Epithelial cell of esophagus (primary cell): ENCODE measurements at places on chromosomes 5 and 9.

DNA sequence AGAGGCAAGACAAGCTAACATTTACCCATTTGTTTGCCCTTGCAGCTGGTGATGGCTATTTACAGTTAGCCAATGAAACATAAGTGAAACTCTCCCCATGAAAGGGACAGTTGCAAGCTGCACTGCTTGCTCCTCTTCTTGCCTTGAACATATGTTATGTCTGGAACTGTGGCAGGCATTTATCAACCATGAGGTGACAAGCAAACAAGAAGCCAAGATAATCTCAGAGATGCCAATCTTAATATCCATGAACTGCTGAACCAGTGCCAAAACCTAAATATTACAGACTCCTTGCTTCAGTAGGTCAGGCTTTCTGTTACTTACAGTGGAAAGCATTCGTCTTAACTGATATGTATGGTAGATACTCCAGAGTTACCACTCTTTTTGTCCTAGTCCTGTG is 133.4 kb downstream of the ACTBL2 start:
- DNase-seq: no peak

- no peak for DNase-seq
Measured at GRCh38 chr5:144101616-144102015, 68.8 kb downstream of the YIPF5 start.

DNA sequence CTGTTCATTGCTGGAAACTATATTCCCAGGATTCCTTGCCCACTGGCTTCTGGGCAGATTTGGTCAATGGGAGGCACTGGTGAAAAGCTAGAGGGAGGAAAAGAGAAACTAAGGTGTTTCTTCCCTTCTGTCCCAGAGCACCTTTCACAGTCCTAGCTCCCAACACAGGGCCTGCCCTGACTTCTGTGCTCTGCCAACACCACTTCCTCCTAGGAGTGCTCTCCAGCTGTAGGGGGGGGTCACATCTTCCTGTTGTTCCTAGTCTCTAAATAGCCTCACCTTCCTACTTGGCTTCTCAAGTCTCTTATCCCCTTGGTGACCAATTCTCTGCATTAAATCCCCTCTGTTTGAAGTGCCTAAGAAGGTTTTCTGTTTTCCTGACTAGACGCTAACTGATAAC is 115.4 kb downstream of the ADRB2 start:
- DNase-seq: no peak

DNA sequence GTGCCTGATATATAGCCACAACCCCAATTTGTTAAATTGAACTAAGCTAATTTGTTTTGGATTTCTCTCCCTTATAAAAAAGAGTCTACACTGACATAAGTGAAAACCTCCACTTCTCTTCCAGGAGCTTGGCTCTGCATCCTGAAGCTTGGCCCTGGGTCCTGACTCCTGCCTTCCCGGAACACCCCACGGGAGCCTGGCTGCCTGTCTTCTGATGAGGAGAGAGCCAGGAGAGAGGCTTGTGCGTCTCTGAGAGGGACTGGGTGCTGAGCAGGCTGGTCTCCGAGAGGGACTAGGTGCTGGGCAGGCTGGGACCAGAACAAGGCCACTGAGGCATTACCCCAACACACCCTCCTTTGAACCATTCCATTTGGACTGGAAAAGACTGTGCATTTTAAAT is 6.5 kb upstream of the PTGES start:
- DNase-seq: no peak

- peak; percentile 53 for DNase-seq
Measured at GRCh38 chr9:656926-657568, 184.4 kb upstream of the DMRT1 start.

- no peak for DNase-seq
Measured at GRCh38 chr9:20848490-20848889, 164.4 kb downstream of the FOCAD start.

GRCh38 chr5:16844952-16845351 is 91.1 kb downstream of the MYO10 start:
- DNase-seq: peak; percentile 24

DNA sequence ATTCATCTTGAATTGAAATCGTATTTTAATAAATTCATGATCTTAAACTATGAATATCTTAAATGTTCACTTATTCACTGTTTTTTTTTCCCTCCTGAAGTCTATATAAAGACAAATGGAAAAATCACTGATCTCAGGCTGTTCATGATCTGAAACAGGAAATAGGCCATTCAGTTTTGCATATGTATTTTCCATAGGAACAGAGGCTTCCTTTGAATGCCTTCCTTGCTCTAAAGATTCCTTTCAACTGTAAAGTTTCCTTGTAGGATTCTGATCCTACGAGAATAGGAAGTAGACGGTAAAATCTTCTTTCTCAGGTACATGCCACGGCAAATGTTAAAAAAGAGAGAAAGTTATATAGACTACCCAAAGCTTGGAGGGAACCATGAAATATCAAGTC is 194.4 kb upstream of the PPP1R2B start:
- no peak for DNase-seq

DNA sequence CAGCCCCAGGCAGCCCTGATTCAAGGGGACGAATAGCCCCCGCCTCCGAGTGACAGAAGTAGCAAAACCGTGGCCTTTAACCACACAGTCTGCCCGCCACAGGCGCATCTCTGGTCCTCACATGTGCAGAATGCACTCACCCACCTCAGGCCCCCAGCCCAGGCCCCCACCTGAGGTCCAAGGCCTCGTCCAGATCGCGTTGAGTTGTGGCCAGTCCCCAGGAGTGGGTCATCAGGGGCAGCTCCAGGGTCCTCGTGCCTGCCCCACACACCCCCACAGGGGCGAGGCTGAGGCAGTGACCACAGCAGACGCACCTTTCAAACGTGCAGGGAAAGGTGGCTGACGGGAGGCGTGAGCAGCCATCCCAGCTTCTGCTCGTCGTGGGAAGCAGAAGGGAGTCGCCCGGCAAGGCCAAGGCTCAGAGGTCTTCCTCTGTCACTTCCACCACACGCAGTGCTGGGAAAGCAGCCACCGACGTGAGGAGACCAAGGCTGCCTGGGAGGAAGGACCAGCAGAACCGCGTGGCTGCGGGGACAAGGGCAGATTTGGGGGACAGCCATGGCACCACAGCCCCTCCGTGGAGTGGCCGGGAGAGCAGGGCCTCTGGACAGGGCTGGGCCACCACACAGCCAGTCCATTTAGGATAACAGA is 77.8 kb upstream of the OTULINL start:
- no peak for DNase-seq

DNA sequence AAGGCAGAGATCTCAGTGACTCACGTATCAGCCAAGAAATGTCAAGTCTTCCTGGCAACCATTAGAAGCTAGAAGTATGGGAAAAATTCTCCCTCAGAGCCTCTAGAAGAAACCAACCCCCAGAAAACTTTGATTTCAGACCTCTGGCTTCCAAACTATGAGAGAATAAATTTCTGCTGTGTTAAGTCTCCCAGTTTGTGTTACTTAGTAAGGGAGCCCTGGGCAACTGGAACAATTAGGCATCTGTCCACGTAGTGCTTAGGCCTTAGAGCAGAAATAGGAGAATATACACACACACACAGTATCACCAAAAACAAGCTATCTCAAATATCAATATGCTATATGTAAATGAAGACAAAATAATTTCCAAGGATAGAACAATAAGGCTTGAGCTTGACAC is 894.8 kb upstream of the CDH10 start:
- DNase-seq: no peak

DNA sequence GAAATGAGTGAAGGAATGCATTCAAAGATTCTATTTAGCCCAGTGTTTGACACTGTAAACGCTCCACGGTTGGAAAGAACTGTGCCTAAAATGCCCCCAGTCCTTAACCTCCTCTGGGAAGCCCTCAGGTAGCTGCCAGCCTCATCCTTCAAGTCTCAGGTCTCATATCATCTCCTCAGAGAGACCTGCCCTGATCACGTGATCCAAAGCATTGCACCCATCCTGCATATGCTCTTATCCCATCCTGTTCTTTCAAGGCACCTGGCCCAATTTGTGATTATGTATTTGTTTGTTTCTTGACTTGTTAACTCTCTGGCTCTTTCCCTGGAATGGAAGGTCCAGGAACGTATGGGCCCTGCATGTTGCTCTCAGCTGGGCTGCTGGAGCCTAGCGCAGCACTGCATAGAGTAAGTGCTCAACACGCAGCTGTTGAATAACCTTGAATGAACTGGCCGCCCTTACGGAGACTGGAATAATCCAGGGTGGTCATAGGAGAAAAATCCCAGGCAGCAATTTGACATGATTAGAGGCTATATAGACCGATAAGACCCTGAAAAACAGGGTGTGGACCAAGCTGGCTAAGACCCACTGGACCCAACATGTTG is 8.7 kb downstream of the C1QTNF2 start:
- no peak for DNase-seq

DNA sequence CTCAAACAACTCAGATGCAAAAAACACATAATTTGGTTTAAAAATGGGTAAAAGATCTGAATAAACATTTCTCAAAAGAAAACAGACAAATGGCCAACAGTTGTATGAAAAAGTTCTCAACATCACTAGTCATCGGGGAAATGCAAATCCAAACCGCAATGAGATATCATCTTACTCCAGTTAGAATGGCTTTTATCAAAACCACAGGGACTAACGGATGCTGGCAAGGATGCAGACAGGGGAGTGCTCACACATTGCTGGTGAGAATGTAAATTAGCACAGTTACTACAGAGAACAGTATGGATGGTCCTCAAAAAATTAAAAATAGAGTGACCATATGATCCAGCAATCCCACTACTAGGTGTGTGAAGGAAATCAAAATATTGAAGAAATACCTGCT is 589.1 kb upstream of the ADAMTS16 start:
- no peak for DNase-seq

DNA sequence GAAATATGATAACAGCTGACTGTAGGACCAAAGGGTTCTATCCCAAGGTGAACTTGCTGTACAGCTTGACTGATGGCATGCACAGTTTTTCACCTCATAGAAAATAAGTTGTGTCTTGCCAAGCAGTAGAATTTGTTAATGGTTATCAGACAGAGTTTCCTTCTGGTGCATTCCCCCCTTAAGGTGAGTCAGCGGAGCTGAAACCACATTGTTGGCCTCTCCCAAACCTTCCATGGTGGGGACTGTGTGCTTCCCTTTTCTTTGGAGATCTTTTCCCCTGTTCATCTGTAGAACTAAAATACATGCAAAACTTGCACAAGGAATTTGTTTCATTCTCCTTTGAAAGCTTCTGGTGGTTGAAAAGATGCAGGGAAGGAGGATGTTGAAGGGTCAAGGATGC is 179.8 kb downstream of the FGF1 start:
- DNase-seq: peak; percentile 50

DNA sequence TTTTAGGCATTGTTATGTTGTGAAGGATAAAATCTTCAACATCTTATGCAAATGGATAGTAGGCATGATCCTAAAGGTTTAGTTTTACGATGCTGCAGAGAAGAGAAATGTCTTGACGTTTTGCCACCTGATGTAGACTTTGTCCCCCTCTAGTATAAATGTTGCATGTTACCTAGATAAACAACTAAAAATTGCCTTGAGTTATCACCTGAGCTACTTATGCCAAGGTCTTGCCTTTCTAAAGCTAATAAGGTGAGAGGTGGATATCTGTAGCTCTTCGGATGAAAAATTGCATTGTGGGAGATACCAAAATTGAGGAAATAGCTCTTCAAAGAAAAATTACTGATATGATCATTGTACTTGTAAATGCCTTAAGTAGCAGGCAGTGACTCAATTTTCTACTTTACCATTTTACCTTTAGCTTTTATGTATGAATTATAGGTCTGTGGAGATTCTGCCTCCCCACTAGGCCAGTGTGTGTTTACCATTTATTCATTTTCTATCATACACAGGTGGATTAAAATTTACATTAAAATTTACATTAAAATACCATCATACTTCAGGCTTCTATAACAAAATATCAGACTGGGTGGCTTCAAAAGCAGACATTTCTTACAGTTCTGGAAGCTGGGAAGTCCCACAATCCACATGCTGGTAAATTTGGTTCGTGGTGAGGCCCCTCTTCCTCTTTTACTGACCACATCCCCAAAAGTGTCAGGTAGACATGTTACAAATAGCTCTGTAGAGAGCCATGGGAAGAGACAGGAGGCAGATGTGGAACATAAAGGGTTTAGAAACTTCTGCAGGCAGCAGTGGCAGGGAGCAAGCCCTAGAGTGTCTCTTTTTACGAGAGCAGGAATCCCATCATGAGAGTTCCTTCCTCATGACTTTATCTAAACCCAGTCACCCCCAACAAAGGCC is 100.7 kb upstream of the ERBIN start:
- DNase-seq: no peak

GRCh38 chr9:36461323-36461722 is 61.3 kb upstream of the RNF38 start:
- no peak for DNase-seq

DNA sequence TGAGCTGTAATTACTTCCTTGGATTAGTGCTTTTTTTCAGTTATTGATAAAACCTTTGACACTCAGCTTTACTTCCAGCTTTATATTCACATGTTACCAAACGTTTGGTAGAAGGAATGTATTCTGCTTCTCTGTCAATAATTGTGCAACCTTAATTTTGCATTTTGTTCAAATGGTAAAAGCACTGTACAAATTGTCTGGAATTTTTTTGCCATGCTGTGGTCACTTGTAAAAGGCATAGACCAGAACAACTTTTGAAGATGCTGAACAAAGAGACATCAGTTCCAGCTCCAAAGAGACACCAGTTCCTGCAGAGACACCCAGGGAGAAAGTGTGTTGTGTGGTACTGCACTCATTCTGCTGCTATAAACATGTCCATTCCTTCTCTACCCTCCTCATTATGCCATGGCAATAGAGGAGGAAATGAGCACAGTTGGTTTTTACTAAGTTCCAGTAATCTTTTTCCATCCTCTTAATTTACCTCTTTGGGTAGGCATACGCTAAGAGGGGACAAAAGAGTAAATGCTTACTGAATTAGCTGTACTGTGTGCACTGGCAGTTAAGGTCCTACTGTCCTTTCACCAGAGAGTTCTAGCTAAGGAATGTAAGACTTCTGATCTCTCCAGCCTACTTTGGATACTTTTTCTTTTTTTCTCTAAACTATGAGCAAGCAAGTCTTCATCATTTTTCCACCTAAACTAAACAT is 387.4 kb downstream of the FGF10 start:
- DNase-seq: no peak

DNA sequence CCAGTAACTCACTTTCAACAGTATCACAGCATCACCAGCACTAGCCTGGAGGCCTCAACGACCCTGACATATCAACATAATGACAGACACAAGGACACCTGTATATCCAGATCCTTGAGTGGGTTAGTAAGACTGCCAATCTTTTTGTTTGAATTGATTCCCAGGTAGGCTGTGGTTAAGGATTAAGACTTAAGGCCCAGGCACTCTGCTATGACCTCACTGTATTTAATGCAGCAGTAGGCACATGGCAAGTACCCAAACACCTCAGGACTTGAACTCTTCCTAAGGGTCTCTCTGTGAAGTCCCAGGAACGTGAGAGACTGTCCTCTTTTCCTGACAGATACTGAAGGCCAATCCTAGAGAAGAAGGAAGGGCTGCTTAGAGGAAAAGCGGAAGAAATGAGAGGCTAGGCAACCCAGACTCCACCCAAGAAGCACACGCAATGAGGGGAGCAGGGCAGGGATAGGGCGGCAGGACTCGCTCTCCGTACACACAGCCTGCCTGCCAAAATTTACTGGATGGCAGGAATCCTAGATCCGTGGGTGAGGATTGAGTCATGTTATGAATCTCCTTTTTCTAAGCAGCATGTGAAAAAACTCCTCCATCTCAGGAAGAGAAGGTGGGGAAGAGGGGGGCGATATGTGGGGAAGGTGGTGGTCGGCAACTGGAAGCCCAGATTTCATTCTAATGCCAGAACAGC is 93.4 kb downstream of the SIL1 start:
- DNase-seq: peak; percentile 82

GRCh38 chr5:147671365-147671764 is 111.2 kb downstream of the JAKMIP2 start:
- no peak for DNase-seq
